ENCODE measurements at places on chromosomes 13 and 19. TPM values are rescaled to one million over a fixed set of nuclear protein-coding genes. Genes with fewer than 3 reads are reported as not detected.

GRCh38 chr19:2629491-2630351, 72.8 kb downstream of the GNG7 start:
- DNase-seq: no peak

DNA sequence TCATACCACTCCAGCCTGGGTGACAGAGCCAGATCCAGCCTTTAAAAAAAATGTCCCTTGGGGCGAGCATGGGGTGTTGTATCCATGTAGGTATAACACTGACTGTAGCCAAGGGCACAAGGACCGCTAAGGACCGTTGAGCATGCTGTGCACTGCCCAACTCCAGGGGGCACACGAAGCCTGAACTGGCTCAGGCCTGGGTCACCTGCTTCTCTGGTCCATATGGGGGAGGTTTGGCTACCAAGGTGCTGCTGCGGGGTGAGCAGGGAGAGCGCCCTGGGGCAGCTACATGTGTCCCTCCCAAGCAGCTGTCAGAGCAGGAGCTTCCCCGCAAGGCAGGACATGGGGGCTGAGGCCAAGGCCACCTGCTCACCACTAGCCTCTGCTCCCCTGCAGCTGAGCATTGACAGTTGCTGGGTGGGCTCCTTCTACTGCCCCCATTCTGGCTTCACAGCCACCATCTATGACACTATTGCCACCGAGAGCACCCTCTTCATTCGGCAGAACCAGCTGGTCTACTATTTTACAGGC, 16.3 kb downstream of the CATSPERG start:
- no peak for DNase-seq

The FGF9 gene
- 1.9 TPM for total RNA-seq

GRCh38 chr13:90979059-90979458, 368.4 kb upstream of the MIR17HG start:
- no peak for DNase-seq

DNA sequence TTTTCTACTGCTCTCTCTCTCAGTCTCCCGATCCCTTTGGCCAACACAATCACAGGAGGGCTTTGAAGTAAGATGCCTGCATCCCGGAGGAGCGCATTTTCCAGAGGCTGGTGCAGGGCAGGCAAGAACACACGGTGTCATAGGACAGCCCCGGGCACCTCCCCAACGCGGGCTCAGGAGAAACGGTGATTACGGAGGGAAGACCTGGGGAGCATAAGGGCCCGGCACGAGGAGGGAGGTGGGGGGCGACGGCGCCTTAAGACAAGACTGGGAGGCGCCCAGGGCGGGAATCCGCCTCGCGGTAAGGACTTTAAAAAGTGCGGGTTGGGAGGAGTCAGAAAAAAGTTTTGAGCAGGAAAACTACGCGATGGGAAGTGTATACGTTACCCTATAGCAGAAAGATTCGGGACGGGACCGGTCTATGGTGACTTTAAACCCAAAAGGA, 18.7 kb upstream of the ZNF888 start:
- no peak for DNase-seq

- DNase-seq: no peak
Measured at GRCh38 chr13:105139048-105139379, 1396.4 kb downstream of the EFNB2 start.

DNA sequence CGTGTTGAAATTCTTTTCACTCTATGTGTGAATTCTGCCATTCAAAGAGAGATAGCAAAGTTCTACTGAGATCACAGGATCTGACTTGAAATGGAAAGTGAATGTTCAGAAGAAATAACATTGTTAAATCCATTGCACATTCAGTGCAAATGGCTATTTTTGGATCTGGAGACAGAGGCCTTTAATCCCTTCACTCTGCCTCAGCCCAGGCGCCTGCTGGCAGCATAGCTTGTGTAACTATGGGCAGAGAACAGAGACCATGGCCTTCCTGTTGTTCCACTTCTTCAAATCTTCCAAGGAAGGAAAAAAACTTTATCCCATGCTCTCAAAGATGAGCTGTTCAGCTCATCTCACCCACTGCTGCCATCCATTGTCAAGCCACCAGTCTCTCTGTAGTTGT, 265.4 kb downstream of the LMO7 start:
- no peak for DNase-seq

The ZNF492 gene
- total RNA-seq: 0.17 TPM

- DNase-seq: no peak
Measured at GRCh38 chr13:33197541-33197971, 88.0 kb downstream of the STARD13 start.

DNA sequence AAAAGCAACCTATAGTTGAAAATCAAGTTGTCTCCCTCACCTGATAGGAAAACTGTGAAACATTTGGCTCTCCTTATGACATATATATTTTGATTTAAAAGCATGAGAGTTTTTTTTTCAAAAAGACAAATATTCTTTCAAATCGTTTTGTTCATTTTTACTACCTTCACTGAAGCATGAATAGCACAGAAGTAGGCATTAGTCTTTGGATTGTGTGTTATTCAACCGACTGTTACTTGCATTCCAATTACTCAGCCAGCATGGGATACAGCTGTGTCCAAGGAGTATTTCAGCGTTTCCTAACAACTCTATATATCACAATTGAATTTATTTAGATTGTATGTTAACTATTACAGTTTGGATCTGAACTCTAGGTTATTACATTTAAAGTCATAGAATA, 135.2 kb downstream of the PCDH9 start:
- DNase-seq: no peak

DNA sequence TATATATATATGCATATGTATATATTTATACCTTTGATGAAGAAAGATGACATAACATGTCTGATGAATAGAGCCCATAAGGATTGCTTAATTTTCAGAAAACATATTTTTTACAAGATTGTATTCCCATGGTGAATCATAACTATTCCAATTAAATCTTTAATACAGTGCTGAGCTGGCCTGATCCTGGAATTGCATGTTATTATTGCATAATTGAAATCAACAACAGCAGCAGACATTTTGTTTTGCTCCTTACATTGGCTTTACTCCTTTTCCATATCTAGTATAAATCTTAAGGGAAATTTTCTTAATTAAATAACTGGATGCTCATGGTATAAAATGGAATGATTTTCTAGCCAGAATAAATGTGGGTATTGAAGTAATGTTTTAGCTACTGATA, 22.0 kb downstream of the POSTN start:
- DNase-seq: no peak

The MYH14 gene
- 2.5 TPM for total RNA-seq

DNA sequence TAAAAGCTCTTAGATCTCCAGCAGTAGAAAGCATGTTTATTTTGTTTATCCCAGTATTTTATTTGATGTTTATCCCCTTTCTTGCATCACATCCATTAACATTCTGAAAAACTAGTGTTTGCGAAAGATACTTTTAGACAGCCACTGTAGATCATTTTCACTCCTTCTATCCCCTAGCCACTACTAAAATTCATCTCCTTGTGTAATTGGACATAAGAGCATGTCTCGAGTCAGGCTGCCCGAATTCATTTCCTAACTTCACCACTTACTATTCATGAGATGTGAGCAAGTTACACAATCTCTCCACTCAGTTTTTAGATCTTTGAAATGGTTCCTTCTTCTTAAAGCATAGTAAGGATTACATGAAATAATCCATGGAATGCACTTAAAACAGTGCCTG, 514.0 kb downstream of the KLF5 start:
- DNase-seq: no peak

DNA sequence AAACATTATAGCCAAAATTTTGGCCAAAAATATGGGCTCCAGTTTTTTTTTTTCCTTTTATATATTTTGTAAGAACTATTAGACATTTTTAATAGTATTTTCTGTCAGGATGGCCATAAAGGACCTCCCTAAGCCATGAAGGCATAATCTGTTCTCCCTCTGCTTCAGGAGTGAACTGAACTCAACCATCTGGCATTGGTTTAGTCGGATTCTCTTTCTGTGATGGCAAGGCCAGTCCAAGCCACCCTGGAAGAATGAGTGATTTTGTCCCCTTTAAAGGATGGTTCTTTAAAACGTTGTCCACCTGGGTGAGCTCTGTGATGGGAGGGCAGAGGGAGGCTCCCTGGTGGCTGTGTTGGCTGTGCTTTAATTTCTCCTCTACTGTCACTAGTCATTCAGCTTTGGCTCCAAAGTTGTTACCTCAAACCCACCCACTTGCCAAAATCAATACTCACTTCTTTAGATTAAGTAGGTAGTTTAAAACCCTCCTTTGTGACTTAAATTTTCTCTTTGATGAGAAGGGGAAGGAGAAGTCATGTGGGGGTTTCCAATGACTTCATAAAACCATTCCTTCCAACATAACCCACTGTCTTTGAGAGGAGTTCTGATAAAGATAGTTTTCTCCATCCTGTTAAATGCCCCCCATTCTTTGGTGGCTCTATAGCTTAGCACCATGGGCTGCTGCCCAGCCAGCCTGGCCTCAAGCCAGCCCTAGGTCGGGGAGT, 4.4 kb downstream of the TNFRSF19 start:
- no peak for DNase-seq

The NANOS3 gene
- not detected for total RNA-seq

The SLC46A3 gene
- total RNA-seq: 9.4 TPM

The FCAR gene
- total RNA-seq: 0.29 TPM

DNA sequence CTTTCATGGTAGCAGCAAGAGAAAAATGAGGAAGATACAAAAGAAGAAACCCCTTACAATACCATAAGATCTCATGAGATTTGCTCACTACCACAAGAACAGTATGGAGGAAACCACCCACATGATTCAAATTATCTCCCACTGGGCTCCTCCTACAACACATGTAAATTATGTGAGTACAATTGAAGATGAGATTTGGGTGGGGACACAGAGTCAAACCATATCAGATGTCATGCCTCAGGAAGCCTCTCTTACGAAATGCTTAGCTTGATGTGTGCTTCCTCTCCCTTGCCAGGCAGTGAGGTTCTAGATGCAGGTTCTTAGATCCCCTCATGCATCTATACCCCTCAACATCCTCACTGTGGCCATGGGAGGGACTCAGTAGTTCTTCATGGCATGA, 63.2 kb upstream of the RGCC start:
- no peak for DNase-seq

GRCh38 chr19:32469795-32470194, 64.2 kb downstream of the DPY19L3 start:
- no peak for DNase-seq

The SOHLH2 gene
- not detected for total RNA-seq

- no peak for DNase-seq
Measured at GRCh38 chr19:58570770-58571574, 2.2 kb downstream of the MZF1 start.

- DNase-seq: no peak
Measured at GRCh38 chr19:34712395-34713261, 21.4 kb upstream of the ZNF181 start.

- DNase-seq: no peak
Measured at GRCh38 chr13:20519875-20520274, 5.8 kb downstream of the CRYL1 start.

DNA sequence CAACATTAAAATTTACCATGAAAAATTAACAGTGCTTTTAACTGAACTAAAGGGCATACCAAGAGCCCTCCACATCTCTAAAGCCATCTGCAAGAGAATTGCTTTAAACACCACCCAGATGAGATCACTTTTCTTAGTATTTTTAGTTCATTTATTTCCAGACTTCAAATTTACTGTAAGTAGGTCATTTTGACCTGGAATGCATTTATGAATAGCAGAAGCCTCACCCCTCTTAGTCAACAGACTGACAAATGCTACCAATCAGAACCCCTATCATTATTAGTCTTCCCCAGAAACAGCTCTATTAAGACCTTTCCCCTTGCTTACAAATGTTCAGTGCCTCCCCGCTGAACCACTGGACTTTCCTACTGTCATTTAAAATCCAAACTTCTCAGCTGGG, 27.3 kb downstream of the RUBCNL start:
- DNase-seq: no peak

- no peak for DNase-seq
Measured at GRCh38 chr19:32675720-32676185, at the start of gene RGS9BP. RGS9BP (plus strand) TSS chr19:32675848; CDS start chr19:32676264, 416 bp downstream.

The B3GNT3 gene
- 0.83 TPM for total RNA-seq

- no peak for DNase-seq
Measured at GRCh38 chr19:1621574-1621973, 16.3 kb upstream of the UQCR11 start.

The ASPDH gene
- not detected for total RNA-seq

The ZNF317 gene
- total RNA-seq: 17.6 TPM

The LILRB2 gene
- total RNA-seq: 3.0 TPM

DNA sequence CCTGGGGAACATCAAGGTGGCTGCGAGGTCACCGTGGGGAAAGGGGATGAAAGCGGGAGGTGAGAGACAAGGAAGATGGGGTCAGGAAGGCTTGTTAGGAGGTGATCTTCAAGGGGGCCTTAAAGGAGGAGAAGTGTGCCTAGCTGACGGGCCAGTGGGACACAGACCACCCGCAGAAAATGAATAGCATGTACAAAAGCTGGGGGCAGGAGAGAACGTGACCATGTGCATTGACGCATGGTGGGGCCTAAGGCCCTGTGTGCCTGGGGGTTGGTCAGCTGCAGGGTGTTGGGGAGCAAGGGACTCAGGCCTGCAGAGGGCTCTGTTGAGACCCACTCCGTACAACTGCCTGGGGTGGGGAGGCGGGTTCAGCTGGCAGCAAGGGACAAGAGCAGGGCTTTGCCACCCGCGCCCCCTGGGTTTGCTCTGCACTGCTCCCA, 5.9 kb downstream of the RAB8A start:
- DNase-seq: no peak

DNA sequence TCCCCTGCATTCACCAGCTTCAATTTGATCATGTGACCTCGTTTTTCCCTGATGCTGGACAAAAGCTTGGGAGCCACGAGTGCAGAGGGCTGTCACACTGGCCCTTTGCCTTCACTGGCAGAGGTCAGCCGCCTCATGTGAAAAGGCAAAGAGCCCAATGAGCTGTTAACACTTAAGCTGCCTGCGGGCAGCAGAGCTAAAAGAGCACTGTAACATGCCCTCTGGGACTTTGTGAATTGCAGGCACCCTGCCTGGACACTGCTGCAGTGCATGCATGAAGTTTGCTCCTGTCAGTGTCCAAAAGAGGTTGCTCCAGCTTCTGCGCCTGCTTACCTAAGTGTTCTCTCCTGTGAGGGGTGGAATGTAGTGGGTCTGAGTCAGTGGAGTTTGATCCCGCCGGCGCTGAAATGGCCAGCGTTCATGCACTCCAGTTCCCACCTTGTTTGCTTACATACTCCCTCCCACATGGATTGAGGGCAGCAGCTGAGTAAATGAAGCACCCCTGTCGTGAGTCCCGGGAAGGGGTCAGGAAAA, 193.7 kb downstream of the RFC3 start:
- DNase-seq: no peak

DNA sequence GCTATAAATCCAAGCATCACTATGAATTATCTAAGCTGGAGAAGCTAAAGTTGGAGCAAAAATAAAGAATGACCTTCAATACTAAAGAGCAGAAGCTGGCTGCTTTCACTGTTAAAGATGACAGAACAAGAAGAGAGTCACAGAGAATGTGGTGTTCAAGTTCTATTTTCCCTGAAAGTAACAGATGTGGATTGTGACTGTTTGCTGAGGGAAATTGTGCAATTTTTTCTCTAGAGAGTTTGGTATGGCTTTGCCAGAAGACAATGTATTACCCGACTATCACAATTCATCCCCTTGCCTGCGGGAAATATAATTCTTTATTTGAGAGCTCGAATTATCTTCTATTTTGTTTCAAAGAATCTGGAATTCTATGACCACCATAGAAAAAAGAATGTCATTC, 83.1 kb downstream of the TNFSF13B start:
- no peak for DNase-seq
